NCI-H510A (cell line): ENCODE measurements at places on chromosomes 2 and 18.
A peak's percentile ranks its signal among the peaks of the same experiment; 100 is the strongest.

DNA sequence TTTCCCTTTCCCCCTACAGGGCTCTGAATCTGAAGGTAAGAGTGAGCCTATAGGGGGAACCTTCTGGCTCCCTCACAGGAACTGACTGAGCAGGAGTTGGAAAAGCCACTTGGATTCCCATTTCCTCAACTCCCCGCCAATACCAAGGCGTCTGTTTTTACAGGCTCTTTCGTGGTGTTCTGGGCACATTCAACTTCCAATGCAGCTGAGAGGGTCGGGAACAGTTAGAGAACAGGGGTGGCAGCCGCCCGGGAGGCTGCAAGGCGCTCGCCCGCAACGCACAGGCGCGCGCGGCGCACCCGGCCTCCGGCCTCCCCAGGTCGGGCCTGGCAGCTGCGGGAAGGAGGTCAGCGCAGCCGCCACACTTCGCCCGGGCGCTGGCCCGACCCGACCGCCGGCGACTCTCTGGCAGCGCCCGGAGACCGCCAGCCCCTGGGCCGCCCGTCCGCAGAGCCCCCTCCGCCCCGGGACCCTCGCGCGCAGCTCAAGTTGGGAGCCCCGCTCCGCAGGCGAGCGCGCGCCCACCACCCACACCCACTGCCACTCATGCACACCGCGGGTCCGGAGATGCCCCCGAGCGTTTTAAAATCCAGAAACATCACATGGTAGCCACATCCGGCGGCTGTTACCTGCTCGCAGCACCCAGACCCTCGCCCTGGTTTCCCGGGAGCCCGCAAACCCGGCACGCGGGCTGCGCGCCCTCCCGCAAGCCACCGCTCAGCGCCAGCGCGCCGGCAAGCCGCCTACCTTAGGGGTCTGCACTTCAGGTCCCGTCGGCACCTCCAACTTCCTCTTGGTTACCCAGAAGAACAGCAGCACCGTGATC lies 816 bp downstream of the GALNT14 start:
- no peak for DNase-seq

DNA sequence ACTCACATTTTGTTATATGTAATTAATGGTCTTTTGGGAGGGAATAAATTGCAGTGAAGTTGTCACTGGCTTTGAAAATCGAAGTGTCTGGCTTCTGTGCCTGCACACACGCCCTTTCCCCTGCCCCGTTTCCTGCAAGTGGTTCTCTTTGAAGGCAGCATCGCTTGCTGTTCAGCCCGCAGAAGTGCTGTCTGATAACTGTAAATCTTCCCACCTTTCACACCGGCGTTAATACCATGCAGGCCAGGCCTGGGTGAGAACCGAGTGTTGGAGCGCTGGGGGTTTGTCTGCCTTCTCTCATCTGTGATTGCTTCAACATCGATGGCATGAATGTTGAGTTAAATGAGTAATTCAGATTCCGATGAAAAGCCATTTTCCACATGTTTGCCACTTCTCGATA lies 37.9 kb upstream of the RPL31 start:
- DNase-seq, result no peak

GRCh38 chr2:22694856-22695255 lies 690.1 kb upstream of the KLHL29 start:
- DNase-seq, result no peak

GRCh38 chr2:101132202-101132601 lies 19.0 kb downstream of the TBC1D8 start:
- DNase-seq, result no peak

- DNase-seq, result peak; percentile 42
Measured at GRCh38 chr18:10804126-10804525, 278.3 kb downstream of the NAPG start.

DNA sequence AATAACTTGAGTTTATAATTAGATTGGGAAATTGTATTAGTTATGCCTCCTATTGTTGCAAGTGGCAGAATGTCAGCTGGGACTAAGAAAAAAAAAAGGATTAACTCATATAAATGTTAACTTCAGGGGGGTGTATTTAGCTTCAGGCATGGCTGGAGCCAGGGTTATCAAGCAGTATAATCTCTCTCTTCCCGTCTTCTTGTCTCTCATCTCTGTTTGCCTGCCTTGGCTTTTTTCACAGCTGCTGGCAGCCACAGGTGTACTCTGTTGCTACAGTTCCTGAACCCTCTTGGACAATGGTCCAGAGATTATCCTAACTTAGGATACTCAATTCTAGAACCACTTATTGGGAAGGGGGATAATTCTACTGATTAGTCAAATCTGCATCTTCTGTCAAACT lies 370.7 kb upstream of the MEX3C start:
- no peak for DNase-seq

DNA sequence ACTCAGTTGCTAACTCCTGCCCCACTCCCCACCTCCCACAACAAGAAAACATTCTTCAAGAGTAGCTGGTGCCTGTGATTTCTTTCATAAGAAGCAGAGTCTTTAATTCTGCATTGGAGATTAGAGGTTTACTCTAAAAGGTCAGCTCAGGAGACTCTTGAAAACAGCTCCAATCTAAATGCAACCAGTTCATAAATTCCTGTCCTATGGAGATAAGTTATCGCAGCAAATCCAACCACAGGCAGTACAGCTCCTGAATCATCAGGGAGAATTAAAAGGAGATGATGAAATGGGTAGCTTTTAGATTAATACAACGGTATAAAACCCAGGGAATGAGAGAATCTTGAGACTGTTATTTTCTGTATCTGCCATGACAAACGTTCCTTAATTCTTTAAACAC lies 130.7 kb downstream of the SOCS6 start:
- DNase-seq, result no peak

DNA sequence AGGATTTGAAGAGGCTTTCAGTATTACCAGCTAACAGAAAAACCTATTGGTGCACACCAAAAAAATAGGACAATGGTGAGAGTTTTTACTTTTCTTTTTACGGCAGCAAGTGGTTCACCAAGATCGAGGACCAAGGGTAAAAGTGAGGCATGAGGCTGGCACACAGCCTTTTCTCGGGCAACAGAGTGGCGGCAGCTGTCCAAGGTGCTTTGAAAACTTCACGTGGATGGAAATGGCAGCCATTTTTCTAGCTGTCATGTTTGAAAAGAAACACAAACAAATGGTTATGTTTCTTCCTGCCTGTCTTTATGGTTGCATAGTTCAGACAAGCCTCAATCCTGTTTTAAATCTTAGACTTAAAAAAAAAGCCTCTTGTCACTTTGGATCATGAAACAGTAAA lies 812.5 kb upstream of the CHAC2 start:
- DNase-seq, result no peak

DNA sequence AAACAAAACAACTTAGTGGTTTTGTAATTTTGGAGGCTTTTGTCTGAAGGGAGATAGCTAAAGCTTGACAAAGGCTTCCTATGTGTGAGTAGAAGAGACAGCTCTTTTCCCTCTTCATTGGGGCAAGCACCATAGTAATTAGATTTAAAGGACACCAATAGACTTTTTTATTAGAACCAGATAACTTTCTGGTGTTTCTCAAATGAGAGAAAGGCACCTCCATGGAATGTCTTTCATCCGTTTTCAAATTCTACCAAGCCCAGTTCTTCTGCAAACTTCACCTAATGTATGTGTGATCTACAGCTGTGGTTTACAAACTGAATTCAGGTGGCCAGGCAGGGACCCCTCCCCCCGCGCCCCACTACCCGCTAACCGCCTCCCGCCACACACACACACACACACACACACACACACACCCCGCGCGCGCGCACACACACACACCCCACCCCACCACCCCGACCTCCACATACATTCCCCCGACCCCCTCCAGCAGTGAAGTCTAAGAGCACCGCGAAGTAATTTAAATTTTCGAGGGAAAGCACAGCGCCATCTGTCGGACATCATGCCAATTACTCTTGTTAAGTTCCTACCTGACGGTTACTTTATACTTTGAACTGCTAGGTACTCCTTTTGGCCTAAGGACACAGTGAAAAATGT lies 31.6 kb upstream of the PPP1R1C start:
- DNase-seq, result no peak

DNA sequence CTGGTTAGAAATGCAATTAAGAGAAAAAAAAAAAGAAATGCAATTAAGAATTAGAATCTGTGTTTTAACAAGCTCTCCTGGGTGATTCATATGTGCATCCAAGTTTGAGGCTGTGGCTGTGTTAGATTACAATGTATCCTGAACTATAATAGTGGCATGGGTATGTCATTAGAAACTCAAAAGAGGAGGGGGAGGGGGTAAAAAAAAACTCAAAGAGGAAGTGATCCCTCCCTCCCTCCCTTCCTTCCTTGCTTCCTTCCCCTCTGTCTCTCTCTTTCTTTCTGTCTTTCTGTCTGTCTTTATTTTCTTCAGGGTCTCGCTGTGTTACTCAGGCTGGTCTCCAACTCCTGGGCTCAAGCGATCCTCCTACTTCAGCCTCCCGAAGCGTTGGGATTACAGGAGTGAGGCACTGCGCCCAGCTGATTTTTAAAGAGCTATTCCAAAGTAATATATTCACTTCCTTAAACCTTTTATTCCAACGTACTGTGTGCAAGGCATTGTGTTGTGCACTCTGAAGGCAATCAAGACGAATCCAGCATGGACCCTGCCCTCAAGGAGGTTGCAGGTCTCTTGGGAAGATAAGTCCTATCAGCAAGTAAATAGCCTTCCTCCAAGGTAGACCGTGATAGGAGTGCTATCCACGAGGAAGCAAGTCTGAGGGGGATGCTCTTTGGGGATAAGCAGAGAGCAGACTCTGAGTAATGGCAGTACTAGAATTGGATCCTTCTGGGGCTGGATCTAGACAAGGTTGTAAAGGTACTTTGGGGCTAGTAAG lies 35.9 kb upstream of the MCFD2 start:
- DNase-seq, result no peak

GRCh38 chr2:234880551-234881211 lies 71.1 kb upstream of the SH3BP4 start:
- no peak for DNase-seq

DNA sequence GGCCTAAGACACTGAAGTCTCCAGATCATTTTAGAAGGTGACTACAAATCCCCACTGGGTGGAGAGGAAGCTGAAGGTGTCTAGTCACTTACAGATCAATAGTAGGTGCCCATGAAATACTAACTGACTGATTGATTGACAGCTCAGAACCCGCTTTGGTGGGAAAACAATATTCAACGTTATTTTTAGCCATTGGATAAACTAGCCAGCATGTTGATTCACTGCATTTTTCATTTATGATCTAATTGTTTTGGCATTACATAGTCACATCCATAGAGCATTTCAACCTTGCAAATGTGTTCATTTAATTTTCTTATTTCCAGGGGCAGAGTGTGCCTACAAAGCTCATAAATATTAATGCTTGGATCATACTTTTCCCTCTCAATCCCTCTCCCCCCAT lies 162.3 kb downstream of the MREG start:
- no peak for DNase-seq

GRCh38 chr2:109183871-109184270 lies 54.9 kb downstream of the SH3RF3 start:
- DNase-seq, result no peak

- no peak for DNase-seq
Measured at GRCh38 chr18:5890331-5891183, 4.8 kb downstream of the TMEM200C start.

DNA sequence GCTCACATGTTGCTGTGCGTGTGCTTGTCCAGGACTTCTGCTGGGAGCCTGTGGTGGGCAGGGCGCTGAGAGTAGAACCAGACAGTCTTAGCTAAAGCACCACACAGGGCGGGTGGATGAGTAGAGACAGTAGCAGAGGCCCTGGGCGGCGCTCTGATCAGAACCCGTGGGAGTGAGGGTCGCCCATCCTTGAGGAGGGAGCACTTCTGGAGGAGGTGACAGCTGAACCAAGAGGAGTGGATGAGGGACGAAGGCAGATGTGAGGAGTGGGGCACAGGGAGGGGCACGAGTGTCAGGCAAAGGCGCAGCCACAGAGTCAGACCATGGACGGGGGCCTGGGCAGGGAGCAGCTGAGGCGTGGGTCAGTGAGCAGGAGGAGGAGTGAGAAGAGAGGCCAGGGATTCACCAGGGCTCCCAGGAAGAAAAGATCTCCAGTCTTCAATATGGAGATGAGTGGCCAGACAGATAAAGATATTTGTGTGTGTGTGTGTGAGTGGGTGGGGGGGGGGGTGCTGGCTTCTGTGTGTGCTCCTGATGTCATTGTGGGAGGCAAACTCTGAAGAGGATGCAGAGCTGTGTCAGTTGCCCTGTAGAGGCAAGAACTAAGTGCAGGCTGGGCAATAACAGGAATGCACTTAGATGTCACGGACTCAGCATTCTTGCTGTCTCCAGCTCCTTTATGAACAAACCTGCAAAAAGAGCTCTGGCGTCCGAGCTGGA lies 79.6 kb downstream of the TPO start:
- DNase-seq, result no peak

DNA sequence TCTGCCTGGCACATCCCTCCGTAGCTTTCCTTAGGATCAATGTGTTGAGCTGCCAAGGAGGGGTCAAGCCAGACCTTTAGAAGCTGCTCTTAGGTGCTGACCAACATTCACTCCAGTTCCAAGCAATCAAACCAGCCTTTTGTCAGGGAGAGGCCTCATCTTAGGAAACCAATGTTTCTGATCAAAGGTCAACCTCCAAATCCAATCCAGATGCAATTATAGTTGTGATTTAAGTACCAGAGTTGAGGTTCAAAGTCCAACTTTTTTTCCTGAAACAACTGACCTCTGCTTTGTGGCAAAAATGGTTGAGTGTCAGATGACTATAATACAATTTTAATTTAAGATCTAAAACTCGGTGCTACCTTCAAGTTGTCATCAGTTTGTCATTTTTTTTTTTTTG lies 303.4 kb downstream of the ALK start:
- DNase-seq, result no peak

- DNase-seq, result no peak
Measured at GRCh38 chr18:46264255-46264654, 160.1 kb downstream of the HAUS1 start.

DNA sequence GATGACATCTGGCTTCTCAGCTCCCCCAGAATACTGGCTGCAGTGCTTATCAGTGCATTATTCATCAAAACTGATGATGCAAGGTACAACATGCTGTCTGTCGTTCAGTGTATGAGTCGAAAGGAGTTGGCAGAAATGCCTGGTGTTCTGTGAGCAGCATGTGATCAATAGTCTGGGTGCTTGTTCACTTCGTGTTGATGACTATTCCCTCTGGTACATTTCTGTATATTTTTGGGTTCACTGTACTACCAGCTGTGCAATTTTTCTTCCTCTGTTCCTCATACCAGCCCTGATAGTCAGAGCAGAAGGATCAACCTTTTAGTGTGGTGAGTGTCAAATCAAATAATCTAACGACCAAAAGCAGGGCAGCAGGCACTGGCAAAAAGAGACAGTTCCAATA lies 59.0 kb upstream of the KLHL14 start:
- DNase-seq, result no peak

- no peak for DNase-seq
Measured at GRCh38 chr2:85763831-85764230, 10.0 kb downstream of the ATOH8 start.

GRCh38 chr2:120219766-120220165 lies 3.4 kb downstream of the TMEM185B start:
- no peak for DNase-seq

DNA sequence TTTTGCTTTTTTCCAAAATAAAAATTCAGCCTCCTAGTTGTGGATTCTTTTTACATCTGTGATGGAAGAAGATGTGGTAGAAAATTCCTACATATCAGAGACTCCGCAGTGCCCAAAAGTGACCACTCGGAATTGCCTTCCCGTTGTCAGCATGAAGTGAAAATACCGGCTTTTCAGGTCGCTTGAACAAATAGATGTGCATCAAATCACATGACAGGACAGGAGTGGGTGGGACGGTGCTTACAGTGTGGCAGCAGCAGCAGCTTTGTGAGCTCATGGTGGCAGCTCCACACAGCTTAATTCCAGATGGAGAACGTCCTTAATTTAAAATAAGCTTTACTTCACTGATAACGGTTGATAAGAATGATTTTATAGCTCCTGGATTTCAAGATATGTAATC lies 20.3 kb downstream of the SALL3 start:
- DNase-seq, result peak; percentile 85

- no peak for DNase-seq
Measured at GRCh38 chr2:96400049-96401000, 64.8 kb downstream of the NCAPH start.
